ENCODE measurements at places on chromosomes 2 and 18. TPM values are rescaled to one million over a fixed set of nuclear protein-coding genes. Genes with fewer than 3 reads are reported as not detected.
A peak's percentile ranks its signal among the peaks of the same experiment; 100 is the strongest.

GRCh38 chr18:2927745-2928144 is 80.9 kb downstream of the EMILIN2 start:
- no peak for DNase-seq

- no peak for DNase-seq
Measured at GRCh38 chr18:9803698-9804516, 81.9 kb upstream of the TXNDC2 start.

Gene ASXL3
- not detected for polyA plus RNA-seq

Gene ADAM17
- 12.8 TPM for polyA plus RNA-seq

GRCh38 chr2:29050591-29050990 is 23.7 kb downstream of the PCARE start:
- no peak for DNase-seq

DNA sequence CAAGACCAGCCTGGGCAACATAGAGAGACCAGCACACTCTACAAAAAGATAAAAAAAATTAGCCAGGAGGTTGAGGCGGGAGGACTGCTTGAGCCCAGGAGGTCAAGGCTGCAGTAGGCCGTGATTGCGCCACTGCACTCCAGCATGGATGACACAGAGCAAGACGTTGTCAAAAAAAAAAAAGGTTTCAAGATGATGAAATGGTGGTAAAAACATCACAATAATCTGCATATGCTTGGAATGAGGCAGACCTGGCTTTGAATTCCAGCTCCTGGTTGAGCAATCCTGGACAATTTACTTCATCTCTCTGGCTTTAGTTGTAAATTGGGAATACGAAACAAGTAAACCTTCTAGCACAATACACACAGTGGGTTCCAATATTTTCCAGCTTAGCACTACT is 24.1 kb downstream of the USP40 start:
- DNase-seq, result peak; percentile 68

Gene COL4A3
- polyA plus RNA-seq, result not detected

DNA sequence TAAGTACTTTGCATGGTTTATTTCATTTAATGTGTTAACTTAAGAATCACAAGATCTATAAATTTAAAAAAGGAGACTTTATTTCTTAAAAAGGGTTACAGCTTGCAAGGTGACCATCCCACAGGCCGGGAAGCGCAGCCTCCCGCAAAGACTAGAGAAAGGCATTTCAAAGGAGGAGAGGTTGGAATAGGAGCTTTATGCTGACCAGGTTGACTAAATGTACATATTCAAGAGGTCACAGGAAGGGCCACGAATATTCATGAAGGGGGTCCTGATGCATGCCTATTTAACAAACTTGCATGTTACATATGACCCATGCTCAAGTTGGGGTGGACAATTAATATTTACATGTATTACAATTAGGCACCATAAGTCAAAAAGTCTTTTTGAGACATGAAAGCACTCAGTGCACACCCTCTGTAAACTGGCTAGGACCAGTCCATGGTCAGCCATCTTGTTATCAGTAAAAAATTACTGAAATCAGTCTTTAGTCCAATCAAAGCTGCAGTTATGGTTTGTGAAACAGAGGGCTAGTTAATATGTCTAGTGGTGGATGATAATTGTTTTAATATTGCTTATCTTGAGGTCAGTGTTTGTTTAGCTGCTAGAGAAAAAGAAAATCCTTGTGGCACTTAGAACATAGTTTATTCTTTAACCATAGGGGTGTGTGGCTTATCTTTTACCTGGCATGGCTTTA is 169.3 kb downstream of the KCNE4 start:
- DNase-seq, result no peak

Gene UGT1A9
- not detected for polyA plus RNA-seq

- peak; percentile 94 for DNase-seq
Measured at GRCh38 chr2:9594366-9595054, 36.3 kb downstream of the YWHAQ start.

- peak; percentile 58 for DNase-seq
Measured at GRCh38 chr2:55618275-55619055, 1.0 kb upstream of the PPP4R3B start.

DNA sequence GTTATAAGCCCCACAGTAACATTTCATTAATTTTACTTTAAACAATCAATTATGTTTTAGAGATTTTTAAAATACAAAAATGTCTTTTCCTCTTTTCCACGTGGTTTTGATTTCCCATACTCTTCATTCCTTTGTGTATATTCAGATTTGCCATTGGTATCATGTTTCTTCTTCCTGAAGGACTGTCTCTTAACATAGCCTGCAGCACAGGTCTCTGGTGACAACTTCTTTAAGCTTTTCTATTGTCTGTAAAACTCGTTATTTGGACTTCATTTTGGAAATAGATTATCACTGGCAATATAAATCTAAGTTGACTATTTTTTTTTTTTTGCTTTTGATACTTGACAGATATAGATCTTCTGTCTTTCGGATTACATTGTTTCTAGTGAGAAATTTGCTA is 115.2 kb upstream of the KLHL29 start:
- DNase-seq, result no peak

Gene GPR17
- not detected for polyA plus RNA-seq

GRCh38 chr2:117519721-117520120 is 294.8 kb upstream of the DDX18 start:
- DNase-seq, result no peak

Gene CTAGE1
- not detected for polyA plus RNA-seq

- peak; percentile 61 for DNase-seq
Measured at GRCh38 chr18:45317948-45318640, 297.2 kb upstream of the SLC14A2 start.

Gene RTKN
- 99.4 TPM for polyA plus RNA-seq

- DNase-seq, result no peak
Measured at GRCh38 chr18:48581206-48581605, 42.4 kb downstream of the CTIF start.

DNA sequence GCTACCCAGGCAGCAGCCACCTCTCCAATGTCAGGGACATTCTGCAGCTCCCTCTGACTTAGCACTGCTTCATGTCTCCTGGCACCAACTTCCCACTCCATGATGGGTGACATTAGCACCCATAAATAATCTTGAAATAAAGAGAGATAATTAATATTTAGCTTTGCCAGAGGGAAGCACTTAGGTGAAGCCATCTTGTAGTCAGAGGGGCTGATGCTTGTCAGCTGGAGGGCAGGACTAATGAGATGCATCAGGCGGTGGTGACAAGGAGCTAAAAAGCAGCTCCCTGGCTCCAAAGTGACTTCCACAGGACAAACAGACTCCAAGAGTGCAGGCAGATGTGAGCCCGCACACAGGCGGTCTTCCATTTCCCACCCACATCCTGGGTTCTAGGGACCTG is 153.0 kb upstream of the ID2 start:
- no peak for DNase-seq

- peak; percentile 96 for DNase-seq
Measured at GRCh38 chr2:64273524-64274398, 129.5 kb upstream of the PELI1 start.

Gene CD8B2
- not detected for polyA plus RNA-seq

- no peak for DNase-seq
Measured at GRCh38 chr2:240732911-240733622, 41.4 kb downstream of the AQP12A start.

- no peak for DNase-seq
Measured at GRCh38 chr2:85978883-85979780, 90.3 kb upstream of the ST3GAL5 start.

GRCh38 chr2:82837588-82838304 is 1621.3 kb downstream of the SUCLG1 start:
- DNase-seq, result peak; percentile 88

Gene PLGLB1
- polyA plus RNA-seq, result 0.12 TPM

DNA sequence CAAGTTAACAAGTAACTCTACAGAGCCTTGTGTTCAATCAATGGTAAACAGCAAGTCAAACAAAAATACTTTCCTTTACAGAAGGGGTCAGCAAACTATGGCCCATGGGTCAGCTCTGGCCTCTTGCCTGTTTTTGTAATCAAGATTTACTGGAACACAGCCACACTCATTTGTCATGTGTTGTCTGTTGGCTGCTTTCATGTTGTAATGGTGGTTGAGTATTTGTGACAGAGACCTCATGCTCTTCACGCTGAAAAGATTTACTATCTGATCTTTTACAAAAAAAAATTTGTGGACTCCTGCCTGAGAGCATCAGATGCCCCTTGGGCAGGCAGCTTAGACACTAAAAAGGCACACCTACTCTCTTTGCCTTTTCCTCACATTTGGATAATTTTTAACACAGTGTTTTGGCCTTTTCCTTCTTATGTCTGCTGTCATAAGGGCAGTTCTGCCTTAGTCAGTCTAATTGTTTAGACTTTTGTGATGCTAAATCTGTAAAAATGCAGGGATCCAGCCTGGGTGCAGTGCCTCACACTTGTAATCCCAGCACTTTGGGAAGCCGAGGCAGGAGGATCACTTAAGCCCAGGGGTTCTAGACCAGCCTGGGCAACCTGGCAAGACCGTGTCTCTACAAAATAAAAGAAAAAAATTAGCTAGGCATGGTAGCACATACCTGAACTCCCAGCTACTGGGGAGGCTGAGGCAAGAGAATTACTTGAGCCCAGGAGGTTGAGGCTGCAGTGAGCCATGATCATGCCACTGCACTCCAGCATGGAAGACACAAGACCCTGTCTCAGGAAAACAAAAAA is 18.3 kb downstream of the IL1B start:
- no peak for DNase-seq

GRCh38 chr2:218809515-218809914 is 22.1 kb downstream of the PRKAG3 start:
- no peak for DNase-seq

DNA sequence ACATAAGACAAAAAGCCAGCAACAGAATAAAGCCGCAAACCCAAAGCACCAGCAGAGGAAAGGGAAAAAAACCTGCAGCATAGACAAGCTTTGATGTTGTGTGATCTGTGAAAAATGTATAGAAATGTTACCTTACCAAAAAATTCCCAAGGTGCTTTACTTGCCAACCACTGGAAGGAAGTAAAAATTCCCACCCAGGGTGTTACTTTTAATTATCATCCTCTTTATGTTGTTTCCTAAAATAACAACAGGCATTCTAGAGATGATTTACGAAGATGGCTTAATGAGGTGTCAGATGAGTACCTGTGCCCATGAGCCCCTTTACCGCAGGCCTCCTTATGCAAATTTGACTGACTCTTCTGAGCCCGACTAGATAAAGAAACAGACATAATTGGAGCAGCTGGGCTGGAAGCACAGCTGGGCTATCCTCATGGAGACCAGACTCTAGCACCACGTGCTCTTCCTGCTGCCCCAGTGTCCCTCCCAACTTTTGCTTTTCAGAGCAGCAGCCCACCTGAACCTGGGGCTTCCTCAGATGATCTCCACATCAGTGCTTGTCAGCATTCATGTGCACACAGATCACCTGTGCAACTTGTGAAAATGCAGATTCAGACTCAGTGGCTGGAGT is 41.5 kb downstream of the SRSF7 start:
- DNase-seq, result no peak

- DNase-seq, result no peak
Measured at GRCh38 chr2:217273162-217273561, 413.3 kb upstream of the TNP1 start.

DNA sequence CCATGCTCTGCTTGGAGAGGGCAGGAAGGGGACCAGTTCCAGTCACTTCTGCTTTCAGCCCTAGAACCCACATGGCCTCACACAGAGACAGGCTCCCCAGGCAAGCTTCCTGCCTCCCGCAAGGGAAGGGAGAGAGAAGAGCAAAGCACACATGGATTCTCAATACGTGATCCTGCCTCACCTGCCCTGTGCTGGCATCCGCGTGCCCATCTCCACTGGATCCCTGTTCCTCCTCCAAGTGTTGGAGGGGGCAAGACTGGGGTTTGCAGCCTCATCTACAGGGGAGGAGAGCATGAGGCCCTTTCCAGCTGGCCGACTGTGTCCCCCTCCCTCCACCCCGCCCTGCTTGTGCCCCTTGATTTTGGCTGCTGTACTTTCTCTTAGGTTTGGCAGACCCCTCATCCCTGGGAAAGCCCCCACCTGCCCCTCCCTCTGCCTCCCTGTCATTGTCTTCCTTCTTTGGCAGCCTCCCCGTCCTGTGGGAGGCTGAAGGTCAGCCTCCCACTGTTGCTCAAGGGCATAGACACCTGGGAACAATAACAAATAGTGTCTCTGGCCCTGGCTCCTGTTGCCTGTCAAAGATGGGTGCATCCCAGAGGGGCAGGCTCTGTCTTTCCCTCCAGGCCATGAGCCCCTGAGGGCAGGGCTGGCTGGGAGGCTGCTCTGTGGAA is 22.7 kb downstream of the KCNF1 start:
- no peak for DNase-seq

- no peak for DNase-seq
Measured at GRCh38 chr2:186855216-186855615, 6.2 kb upstream of the ZSWIM2 start.

Gene CSRNP3
- 0.95 TPM for polyA plus RNA-seq

- DNase-seq, result no peak
Measured at GRCh38 chr2:236856848-236857235, 228.8 kb upstream of the COPS8 start.

GRCh38 chr18:70291295-70291574 is 2.4 kb downstream of the SOCS6 start:
- no peak for DNase-seq

DNA sequence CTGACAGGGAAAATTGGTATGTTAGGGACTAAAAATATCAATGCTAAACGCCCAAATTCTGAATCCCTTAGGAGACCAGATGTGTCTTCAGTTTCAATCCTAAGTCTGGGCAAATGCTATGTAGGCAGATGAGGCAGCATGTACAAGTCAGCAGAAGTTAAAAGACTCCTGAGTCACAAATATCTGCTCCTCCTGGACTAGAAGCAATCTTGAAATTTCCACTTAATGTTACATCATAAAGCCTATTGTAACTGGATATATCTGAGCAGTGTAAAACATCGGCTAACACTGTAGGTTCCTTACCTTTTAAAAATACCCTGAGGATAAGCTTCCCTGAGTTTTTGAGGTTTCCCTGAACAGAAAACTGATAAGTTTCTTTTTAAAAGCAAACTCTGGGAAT is 1087.6 kb upstream of the PIK3C3 start:
- peak; percentile 93 for DNase-seq

DNA sequence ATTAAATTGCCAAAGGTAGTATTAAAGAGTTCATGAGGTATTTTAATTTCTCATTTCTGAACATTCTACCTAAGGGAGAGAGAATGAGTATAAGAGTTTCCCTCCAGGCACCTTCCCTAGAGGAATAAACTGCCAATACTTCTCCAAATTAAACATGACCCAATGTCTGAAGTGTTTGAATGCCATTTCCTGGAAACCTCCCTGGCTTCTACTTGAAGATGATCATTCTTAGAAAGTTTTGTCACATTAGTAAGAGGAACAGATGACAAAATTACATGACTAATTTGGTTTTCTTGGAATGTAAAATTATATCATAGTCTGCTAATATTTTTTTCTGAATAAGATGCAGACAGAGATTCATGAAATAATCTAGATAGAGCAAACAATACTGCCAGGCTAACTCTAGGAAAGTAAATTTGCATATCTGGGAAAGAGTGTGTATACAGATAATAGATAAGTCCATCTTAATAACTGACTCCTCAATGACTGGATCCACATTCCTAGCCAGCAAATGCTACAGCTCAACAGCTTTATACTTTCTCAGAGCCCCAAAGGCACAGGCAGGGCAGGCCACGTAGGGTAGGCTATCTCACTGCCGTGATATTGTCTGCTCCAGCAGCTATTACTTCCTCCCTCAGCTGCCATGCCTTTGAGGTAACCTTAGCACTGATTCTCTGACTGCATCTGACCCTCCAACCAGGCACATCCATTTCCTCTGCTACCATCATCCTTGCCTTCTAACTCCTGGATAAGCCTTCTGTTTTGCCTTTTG is 630.8 kb upstream of the PIK3C3 start:
- peak; percentile 29 for DNase-seq

Gene WDR75
- polyA plus RNA-seq, result 29.5 TPM

Data from mammary epithelial cell (primary cell).